ENCODE measurements at places on chromosomes 6 and 20.
A peak's percentile ranks its signal among the peaks of the same experiment; 100 is the strongest.

DNA sequence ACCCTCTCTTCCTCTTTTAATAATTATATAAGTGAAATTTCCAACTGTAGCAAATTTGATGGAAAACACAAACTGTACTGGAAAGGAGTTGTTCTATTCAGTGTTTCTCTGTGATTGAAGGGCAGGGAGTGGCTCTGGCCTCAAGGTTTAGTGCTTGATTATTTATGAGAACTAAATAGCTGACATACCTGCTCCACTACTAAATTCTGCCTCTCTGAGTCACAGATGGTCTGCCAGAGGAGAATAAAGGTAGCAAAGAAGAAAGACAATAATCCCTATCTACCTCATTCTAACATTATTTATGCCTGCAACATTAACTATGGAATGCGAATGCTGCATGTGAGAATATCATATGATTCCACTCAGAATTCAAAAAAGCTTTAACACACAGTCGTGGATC, 9.3 kb downstream of the BMP5 start:
- peak; percentile 74 for DNase-seq

DNA sequence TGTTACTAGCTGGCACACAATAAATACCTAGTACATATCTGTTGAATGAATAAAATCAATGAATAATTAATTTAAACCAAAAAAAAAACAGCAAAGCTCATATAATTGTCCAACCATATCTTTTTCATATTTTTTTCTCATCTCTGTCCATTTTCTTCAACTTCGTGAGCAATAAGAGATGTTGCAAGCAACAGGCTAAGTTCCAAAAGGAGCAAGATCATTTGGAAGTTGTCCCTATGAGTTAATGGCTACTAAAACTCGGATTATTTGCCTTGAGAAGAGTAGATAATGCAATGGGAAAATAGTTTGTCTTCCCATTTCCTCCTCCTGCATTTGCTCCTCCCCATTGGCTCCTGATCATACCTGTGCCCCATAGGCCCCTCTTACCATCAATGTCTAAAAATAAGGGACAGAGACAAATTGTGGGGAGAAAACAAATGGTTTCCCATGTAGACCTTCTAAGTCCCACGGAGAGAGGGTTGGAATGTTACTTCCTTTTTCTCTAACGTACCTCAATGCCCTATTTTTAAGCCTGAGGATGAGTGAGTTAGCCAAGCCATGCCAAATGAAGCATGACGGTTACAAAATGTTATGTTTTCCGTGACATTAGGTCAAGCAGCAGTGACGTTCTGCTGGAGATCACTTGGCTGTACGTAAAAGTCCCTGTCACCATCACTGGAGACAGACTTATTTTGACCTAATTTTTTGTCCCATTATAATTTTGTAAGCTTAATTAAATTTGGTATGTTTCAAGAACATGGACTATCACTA, 217.3 kb upstream of the PREP start:
- DNase-seq, result peak; percentile 62

GRCh38 chr6:18439581-18439980, 52.4 kb downstream of the RNF144B start:
- DNase-seq, result no peak

GRCh38 chr20:4702562-4703280, 19.0 kb upstream of the PRND start:
- no peak for DNase-seq

GRCh38 chr6:18503593-18504231, 116.6 kb downstream of the RNF144B start:
- DNase-seq, result peak; percentile 94

Data from kidney tubule cell (primary cell).